ENCODE measurements at places on chromosomes 7 and 10. TPM values are rescaled to one million over a fixed set of nuclear protein-coding genes. Genes with fewer than 3 reads are reported as not detected.

DNA sequence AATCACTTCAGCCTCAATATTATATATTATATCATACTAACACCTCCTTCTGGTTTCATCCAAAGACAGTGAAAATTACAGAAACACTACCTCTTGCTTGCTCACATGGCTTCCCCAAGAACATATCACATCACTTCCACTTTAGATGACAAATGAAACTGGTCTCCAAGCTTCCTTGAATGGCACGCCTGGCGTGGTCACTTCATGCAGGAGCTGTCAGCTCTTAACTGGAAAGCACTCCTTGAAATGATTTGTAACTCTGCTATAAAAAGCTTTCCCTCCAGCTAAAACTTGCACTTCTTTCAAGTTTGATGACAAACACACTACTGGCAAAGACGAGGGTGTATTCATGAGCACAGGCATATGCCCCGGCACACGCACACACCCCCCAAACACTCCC lies 84.1 kb upstream of the INHBA start:
- no peak for DNase-seq

- no peak for DNase-seq
These were observed 186.4 kb downstream of the EBF3 start for GRCh38 chr10:129777687-129778086.

- DNase-seq = no peak
These were observed 98.0 kb downstream of the KAT6B start for GRCh38 chr10:74924251-74924963.

DNA sequence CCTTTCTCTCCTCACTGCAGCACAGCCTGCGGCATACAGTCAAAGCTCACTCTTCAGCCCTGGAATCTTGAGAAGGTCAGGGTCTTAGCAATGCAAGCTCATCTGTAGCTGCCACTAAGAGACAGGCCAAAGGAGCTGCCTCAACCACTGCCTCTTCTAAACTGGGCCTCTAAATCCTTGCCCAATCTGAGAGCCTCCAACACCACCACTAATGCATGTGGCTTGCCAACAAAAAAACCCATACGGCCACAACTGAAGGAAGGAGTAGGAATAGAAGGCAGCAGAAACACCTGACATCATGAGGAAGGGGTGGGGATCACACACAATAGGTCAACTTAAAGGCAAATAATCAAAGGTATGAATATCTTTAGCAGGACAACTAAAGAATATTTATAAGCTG lies 183.8 kb downstream of the SRPK2 start:
- no peak for DNase-seq

GRCh38 chr10:59627366-59628018 lies 82.2 kb downstream of the SLC16A9 start:
- DNase-seq = no peak

DNA sequence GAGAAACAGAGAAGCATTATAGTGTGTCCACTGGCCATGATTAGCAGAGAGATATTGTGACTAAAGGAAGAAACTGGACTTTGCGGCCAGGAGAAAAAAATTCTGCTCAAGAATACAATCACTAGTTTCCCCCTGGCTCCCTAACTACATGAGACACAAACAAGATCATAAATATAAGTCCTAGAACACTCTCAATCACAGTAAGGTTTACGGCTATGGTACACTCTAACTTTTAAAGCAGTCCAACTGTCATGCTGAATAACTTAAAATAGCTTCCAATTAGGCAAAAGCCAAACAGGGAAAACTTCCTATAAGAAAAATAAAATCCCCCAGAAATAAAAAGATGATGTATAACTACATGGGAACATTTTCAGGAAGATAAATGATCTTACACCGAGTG lies 132.1 kb downstream of the STRA8 start:
- DNase-seq = no peak

GRCh38 chr7:30003098-30003497 lies 13.5 kb upstream of the SCRN1 start:
- no peak for DNase-seq

GRCh38 chr10:82266438-82266837 lies 391.4 kb downstream of the NRG3 start:
- no peak for DNase-seq

DNA sequence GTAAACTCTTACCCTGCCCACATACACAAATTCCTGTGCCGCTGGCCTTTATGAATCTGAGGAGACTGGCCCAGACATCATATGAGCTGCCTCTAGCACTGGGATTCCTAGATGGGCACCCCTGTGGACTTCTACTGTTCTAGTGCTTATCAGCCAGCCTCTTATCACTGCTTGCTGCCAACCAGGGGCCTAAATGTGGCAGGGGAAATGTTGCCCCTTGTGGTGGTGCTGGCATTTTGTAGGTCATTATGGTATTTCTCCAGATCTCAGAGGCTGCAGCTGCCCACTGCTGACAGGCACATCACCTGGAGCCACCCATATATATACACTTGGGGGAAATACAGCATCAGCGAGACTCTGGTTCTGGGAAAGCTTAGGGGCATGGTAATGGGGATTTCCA lies 5.4 kb downstream of the SFR1 start:
- no peak for DNase-seq

DNA sequence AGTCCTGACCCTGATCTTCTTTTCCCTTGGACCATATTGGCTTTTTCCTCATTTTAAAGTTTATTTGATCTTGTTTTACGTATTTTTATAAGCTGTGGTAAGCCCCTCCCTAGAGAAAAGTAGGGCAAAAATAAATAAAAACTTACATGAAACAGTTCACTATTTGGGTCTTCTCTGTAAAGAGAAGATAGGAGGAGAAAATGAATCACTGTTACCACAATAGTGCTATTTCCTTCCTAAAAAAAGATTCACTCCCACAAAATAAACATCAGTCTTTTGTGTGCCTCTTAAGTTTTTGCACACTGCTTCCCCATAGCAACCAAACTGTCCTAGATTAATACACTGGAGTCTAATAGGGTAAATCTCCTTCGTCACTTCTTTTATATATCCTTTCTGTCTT lies 1.4 kb upstream of the SVIL start:
- peak; percentile 15 for DNase-seq

DNA sequence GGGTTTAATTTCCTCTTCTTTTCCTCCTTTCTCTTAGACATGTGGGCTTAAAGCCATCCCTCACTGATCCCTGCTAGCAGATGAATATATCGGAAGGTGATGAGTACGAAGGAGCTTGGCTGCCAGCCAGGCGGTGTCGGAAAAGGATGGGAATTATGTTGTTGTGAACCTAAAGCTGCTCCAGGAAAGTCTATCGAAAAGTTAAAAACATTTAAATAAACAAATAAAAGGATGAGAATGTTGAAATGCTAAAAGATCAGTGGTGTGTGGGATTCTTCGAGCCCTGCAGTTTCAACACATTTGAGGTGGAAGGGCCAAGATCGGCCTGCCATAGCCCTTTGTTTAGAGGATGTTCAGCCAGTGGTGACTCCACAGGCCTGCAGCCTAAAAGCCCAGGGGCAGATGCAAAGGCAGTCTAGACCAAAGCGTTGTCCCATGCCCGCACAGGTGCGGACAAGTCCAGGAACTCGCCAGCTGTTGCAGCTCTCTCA lies 107.9 kb downstream of the JCAD start:
- no peak for DNase-seq

GRCh38 chr7:143256932-143257331 lies 6.3 kb upstream of the GSTK1 start:
- peak; percentile 16 for DNase-seq

DNA sequence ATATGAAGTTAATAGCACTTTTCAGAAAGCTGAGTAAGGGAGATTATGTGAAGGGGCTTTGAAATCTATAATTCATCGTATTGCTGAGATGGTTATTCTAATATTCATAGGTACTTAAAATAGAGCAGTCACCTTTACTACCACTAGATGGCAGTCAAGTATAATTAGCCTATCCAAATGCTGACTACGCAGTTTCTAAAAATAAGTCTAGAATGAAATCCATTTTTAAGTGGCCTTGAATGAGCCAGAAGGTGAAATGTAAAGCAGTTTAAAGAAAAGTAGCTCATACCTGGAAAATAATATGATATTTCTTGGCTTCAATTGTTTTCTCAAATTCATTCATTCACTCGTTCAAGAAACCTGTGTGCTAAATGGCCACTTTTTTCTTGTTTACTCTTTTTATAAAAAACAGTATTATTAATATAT lies 1277.1 kb downstream of the GATA3 start:
- no peak for DNase-seq

DNA sequence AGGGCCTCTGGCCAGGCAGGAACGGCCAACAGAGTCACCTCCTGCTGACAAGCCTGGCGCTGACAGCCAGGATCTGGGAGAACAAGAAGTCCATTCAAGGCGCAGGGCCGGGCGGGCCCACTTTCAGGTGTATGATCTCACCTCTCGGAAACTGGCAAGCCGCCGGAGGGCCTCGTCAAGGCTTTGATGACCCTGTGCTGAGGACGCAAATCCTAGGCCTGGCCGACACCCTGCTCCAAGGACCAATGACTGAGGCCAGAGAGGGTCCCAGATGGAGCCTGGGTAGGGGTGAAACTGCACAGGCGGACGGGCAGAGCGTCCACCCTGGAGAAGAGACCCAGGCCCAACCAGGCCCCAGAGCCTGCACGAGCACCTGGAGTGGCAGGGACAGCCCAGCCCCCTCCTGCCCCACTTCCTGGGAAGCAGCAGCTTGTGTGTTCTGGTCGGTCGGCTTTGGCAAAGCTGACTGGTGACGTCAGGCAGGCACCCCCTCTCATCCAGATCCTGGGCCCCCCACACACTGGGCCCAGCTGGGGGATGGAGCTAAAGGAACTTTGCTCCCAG lies 30.6 kb downstream of the MYL10 start:
- no peak for DNase-seq

GRCh38 chr7:26101361-26102151 lies 50.4 kb upstream of the NFE2L3 start:
- no peak for DNase-seq

- no peak for DNase-seq
These were observed 45.7 kb downstream of the SEMA3C start for GRCh38 chr7:80873140-80873539.

DNA sequence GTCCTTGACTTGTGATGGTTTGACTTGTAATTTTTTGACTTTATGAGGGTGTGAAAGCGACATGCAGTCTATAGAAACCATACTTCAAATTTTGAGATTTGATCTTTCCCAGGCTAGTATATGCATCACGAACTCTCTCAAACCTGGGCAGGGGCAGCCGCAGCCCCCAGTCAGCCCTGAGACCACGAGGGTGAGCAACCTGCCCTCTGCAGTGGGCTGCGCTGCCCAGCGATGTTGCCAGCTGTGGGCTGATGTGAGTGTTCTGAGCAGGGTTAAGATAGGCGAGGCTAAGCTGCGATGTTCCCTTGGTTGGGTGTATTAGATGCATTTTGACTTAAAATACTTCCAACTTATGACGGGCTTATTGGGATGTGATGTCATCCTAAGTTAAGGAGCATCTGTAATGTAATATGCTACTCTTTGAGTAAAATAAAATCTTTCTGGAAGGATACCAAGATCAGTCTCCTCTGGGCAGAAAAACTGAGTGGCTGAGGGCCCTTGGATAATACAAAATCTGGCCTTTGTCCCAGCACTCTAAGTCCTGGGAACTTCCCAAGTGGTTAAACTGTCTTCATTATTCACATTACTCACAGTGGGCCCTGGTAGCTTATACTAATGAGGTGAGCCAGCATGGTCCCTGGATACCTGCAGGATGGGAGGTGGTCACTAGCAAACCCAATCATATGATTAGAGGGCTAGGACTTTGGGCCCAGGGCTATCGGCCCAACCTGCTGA lies 28.4 kb upstream of the CNPY1 start:
- no peak for DNase-seq

- peak; percentile 87 for DNase-seq
These were observed 8.1 kb downstream of the STK17A start for GRCh38 chr7:43590862-43591557.

DNA sequence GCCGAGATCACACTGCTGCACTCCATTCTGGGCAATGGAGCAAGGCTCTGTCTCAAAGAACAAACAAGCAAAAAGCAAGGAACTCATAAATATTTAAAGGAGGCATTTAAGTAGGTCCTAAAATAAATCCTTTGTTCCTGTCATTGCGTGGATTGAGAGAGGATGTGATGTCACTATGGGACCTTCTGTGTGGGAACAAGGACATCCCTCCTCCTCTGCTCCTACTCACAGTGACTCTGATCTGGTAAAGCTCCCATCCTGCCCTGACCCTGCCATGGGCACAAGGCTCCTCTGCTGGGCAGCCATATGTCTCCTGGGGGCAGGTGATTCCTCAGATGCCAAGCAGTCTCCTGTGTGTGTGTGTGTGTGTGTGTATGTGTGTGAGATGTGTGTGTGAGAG lies 74.1 kb upstream of the PRSS58 start:
- no peak for DNase-seq

- no peak for DNase-seq
These were observed 45.9 kb downstream of the C10orf71 start for GRCh38 chr10:49344840-49345239.

GRCh38 chr7:18003286-18003994 lies 24.2 kb downstream of the PRPS1L1 start:
- DNase-seq = no peak

GRCh38 chr7:150851492-150852370 lies 586 bp upstream of the AOC1 start:
- no peak for DNase-seq

GRCh38 chr10:3887404-3887803 lies 102.4 kb upstream of the KLF6 start:
- no peak for DNase-seq

- no peak for DNase-seq
These were observed 63.1 kb downstream of the MALRD1 start for GRCh38 chr10:19111501-19112267.

DNA sequence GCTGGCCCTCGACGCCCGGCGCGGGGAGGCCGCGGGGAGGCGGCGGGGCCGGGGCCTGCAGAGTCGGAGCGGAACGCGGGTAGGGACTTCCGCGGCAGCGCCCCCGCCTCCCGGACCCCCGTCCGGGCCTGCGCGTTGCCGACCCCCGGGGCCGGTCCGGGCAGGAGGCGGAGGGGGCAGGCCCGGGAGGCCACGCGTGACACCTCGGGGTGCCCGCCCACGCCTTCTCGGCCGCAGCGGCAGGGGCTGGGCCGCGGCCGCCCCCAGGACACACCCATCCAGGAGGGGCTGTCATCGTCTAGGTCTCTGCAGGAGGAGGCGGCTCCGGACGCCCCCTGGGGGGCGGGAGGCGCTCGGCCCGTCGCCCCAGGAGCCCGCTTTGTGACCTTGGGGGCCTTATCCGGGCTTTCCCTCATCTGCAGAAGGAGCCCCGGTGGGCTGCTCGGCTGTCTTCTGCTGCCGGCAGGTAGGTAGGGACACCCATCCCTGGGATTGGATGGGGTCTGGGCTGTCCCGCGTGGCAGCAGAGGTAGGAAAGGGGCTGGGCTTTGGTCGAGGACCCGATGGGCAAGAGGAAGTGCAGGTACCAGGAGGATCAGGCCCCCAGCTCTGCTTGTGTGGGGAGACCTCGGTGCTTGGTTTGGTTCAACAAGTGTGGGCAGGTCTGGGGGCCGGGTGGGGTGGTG lies 569 bp downstream of the ZNF316 start:
- no peak for DNase-seq

The CHPF2 gene
- 33.1 TPM for total RNA-seq

The CDK14 gene
- 56.7 TPM for total RNA-seq

The ANK3 gene
- total RNA-seq = 0.58 TPM

The CLCN1 gene
- not detected for total RNA-seq

The HYAL4 gene
- 0.37 TPM for total RNA-seq

The HSPB1 gene
- 181 TPM for total RNA-seq

The TLX1 gene
- not detected for total RNA-seq

The CFAP70 gene
- 0.51 TPM for total RNA-seq

Measured in GM12878 (cell line).